ENCODE measurements at places on chromosomes 13 and 19.

- no peak for DNase-seq
Measured at GRCh38 chr13:98143601-98144026, 720 bp downstream of the FARP1 start.

DNA sequence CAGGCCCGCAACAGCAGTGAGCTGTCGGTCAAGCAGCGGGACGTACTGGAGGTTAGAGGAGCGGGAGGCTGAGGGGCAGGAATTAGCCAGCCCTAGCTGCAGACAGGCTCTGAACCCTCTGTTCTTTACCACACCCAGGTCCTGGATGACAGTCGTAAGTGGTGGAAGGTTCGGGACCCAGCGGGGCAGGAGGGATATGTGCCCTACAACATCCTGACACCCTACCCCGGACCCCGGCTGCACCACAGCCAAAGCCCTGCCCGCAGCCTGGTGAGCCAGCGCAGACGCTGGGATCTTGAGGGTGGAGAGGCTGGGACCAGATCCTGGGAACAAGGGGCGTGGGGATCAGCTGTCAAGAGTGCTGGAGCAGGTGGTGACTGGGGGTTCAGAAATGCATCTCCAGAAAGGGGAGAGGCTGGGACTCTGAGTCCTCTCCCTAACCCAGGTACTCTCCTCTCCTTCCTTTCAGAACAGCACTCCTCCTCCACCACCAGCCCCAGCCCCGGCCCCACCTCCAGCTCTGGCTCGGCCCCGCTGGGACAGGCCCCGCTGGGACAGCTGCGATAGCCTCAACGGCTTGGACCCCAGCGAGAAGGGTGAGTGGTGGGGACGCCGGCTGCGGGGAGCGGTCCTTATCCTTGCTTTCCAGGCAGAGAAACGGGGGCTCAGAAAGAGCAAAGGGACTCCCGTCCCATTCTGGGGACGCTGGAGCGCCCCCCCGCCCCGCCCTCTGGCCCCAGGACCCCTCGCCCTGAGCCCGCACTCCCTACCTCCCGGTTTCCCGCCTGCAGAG, 10.4 kb downstream of the EPS8L1 start:
- no peak for DNase-seq

GRCh38 chr13:113427562-113428468, 25.5 kb downstream of the ADPRHL1 start:
- no peak for DNase-seq

- no peak for DNase-seq
Measured at GRCh38 chr19:19550972-19551852, 13.1 kb downstream of the CILP2 start.

DNA sequence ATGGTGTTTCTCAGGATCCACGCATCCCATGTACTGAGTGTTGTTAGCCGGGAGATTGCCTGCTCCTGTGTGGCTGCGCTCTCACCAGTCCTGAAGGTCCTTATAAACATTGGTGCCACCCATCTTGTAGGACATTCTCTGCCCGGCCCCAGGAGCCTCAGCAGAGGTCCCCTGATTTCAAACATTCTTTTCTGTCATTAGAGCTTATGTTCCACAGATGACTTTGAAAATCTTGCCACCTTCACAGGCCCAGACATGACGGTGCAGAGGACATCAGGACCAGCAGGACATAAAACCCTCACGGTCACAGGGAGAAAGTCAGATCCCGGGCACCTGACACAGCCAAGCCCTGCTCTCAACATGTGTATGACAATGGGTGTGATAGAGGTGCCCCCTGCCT, 33.2 kb upstream of the PEPD start:
- no peak for DNase-seq

GRCh38 chr19:49441210-49441959, at the start of gene SLC17A7:
Gene SLC17A7 (minus strand): TSS chr19:49441527. CDS start chr19:49441379, 148 bp downstream.
- no peak for DNase-seq

- DNase-seq: no peak
Measured at GRCh38 chr19:18871543-18871942, 24.4 kb downstream of the CERS1 start.

- no peak for DNase-seq
Measured at GRCh38 chr13:97261254-97262005, 39.3 kb downstream of the MBNL2 start.

DNA sequence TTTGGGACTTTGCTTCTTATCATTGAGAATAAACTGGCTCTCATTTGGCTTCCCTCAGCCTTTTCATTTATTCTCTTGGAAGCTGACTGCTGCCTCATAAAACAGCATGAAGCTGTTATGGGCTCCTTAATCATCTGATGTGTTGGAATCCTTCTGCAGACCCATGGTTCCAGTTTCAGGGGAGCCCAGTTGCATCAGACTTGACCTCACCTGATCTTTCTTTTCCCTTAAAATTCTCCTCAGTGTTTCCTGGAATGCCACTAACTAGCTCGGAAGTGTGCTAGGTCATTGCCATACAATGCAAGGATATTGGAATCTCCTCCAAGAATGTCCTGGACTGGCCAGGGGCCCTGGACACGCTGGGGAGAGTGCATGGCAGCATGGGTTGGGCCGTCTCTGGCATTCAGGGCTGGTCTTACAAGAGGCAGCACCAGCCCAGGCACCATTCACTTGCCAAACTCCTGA, 158.7 kb downstream of the FLT1 start:
- no peak for DNase-seq

- DNase-seq: no peak
Measured at GRCh38 chr19:47615714-47616113, 6.8 kb downstream of the BICRA start.

DNA sequence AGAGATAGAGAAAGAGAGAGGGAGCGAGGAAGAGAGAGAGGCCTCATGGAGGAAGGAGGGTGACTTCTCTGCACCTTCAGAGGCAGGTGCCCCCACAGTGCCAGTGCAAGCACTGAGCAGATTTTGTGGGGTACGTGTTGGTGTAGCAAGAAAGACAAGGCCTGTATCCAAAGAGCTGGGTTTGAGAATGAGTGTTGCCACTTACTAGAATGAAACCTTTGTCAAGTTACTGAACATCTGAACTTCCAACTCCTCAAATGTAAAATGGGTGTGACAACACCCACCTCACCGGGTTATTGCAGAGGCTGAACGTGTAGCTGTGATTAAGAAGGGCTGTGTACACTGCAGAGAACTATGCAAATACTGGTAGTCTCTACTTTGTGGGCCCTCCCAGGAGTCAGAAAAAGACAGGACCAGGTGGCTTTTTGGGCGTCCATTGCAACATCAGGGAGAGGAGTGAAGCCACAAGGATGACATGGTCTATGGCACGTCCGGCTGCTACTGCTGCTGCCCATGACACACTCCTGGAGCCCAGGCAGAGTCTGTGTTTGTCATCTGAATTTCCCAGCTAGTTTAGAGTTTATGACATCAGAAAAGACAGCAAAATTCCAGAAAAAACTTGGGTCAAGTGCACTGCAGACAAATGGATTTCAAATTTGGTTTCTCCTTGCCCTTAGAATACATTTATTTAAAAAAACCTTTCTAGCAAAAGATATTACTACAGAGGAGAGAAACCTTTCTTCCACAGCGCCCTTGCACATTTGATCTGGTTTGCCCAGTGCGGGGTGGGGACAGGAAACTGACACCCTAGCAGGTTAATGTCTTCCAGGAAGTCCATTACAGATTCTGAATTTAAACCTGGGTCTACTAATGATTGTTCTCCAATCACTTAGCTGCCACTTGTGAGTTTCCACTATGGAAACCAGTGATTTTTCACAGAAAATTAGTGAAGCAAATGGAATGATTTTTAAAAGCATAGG, 54.0 kb upstream of the ATP12A start:
- no peak for DNase-seq

DNA sequence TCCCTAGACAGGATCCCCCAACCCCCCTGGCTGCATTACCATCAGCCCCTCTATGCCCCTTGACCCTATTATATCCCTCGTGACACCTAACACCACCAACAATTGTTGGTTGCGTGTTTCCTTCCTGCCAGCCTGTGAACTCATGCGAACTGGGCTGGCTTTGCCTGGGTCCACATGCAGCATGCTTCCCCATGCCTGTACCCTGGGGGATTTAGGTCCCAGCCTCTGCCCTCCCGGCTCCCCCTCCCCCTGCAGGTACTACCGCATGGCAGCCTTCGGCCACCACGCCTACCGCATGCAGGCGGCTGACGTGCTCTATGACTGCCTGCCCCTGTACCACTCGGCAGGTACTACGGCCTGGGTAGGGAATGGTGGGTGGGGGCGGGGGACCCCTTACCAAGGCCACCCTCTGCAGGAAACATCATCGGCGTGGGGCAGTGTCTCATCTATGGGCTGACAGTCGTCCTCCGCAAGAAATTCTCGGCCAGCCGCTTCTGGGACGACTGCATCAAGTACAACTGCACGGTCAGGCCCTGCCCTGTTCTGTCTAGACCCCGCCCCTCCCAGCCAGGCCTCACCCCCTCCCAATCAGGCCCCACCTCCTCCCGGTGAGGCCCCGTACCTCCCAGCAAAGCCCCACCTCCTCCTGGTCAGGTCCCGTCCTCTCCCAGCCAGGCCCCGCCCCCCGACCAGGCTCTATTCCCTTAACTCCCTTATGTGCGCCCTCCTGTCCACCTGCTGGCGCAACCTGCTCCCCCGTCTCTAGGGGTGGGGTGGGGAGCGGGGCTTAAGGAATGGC, 18.5 kb downstream of the SLC27A1 start:
- DNase-seq: peak; percentile 84

DNA sequence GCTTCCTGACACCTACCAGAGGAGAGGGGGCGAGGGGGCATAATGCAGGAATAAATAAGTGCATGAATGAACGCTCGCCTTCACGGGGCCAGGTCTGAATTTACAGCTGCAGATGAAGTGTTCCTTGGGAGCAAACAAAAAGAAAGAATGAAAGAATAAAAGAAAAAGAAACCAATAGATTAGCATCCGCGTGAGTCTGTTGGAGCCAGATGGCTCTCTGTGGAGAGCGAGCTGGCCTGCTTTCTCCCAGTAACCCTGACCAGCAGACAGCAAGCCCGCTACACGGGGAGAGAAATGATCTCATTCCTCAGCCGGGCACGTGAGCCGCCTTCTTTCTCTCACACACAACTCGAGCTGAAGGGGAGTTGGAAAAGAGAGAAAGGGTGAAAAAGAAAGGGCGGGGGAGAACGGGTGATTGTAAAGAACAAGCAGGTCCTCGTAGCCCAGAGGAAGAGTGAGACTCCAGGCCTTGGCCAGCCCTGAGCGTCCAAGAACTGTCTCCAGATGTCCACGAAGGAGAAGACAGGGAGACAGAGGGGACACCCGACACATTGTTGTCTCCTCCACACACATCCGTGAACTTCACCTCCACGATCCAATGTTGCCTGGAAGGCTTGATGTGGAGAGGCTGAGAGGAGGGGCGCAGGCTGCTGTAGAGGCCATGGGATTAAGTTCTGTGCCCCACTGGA, 81.4 kb downstream of the RNASEH2B start:
- no peak for DNase-seq

DNA sequence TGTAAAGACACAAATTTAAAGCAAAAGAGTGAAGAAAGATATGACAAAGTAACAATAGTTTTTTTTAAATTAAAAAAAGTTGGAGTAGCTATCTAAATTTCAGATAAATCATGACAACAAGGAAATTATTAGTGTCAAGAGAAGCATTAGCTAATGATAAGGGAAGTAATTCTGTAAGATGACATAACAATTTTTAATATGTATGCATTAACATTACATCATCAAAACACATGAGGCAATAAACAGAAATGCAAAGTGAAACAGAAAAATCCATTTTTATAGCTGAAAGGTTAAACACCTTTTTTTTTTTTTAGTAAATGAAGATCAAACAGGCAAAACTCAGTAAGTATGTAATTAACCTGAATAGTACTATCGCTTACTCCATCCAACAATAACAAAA, 804.9 kb upstream of the PRR20A start:
- no peak for DNase-seq

- no peak for DNase-seq
Measured at GRCh38 chr19:1510442-1510806, 2.4 kb downstream of the ADAMTSL5 start.

DNA sequence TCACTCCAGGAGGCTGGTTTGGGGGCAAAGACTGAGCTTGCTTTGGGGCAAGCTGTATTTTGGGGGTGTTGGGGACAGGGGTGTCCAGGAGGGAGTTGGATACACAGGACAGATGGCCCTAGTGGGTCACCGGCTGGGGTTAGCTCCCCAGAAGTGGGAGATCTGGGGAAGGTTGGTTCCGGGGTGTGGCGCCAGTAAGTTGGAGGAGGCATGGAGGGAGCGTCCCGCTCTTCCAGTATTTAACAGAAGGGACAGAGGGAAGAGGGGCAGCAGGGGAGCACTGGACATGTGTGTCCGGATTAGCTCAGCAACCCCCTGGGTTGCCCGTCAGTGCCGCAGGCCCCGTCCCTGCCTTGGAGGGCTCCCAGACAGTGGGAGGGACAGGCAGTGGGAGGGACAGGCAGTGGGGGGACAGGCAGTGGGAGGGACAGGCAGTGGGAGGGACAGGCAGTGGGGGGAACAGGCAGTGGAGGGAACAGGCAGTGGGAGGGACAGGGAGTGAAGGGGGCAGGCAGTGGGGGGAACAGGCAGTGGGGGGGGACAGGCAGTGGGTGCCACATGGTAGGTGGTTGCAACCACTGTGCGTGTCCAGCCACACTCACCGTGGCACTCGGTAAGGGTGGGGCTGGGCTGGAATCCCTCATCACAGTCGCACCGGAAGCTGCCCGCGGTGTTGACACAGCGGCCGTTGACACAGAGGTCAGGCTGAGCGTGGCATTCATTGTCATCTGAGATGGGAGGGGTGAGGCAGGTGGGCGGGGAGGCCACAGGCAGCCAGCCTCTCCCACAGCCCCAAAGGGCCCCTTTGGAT, 33.2 kb downstream of the CCL25 start:
- DNase-seq: no peak

- no peak for DNase-seq
Measured at GRCh38 chr13:51500687-51501086, 47.9 kb upstream of the INTS6 start.

DNA sequence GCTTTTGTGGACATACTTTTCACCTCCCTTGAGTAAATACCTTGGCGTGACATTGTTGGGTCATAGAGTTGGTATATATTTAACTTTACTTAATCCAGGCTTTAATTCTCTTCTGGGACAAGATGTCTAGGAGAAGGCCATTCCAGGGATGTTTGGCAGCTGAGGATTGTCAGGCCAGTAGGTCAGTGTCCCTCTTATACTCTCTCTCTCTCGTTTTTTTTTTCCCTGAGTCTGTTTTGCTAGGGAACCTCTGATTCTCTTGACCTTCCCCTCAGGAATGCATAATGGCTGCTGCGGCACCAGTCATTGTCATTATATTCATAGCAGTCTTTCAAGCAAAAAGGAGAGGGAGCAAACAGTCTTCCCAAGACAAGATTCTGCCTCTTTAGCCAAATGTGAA, 48.8 kb downstream of the BICRA start:
- no peak for DNase-seq

GRCh38 chr19:38149661-38150061, 74.4 kb downstream of the DPF1 start:
- DNase-seq: no peak

- no peak for DNase-seq
Measured at GRCh38 chr19:1317274-1318003, 31.8 kb downstream of the EFNA2 start.

DNA sequence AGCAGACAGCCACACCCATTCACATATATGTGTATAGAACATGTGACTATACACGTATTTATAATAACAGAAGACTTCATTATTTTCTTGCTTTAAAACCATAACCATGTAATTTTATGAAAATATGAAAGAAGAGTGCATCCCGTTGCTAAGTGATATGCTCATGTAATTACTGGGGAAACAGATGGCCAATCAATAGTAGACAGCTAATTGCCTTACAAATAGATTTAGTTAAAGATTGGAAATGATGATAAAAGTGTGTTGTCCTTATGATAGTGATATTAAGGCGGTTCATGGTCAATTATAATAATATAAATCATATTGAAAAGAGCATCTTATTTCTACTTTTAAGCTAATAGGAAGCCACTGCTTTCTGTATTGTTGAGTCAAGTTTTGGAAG, 95.9 kb downstream of the RFC3 start:
- DNase-seq: no peak

GRCh38 chr19:29285187-29285687, 72.3 kb upstream of the UQCRFS1 start:
- DNase-seq: no peak
